ENCODE measurements at places on chromosomes 7 and 10.

DNA sequence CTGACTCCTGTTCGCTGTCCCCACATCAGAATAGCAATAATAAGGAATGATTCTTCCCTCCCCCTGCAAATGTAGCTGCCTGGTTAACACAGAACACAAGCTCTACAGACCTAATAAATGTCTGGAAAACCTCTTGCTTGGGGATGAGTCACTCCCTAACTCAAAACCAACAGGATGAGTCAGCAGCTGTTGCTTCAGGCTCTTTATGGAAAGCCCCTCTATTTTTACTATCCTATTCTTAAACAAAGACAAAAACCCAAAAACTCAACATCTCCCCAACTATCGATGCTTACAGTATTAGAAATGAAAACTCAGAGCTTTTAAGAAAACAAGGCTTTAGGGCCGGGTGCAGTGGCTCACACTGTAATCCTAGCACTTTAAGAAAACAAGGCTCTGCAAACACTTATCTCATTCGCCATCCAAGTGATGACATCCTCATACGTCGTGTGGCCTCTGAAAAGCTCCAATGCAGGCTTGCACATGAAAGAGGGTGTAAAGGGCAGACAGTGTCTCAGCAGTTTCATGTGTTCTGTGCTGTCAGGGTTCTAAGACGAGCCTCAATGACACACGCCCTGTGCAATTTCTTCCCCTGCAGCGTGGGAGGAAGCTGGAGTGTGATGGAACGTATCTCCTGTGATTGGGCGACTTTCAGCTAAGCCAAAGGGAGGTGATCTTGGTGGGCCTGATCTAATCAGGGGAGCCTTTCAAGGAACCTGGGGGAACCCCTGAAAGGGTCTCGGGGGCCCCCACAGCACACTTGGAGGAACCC, 70.1 kb downstream of the AMZ1 start:
- DNase-seq: peak; percentile 48

DNA sequence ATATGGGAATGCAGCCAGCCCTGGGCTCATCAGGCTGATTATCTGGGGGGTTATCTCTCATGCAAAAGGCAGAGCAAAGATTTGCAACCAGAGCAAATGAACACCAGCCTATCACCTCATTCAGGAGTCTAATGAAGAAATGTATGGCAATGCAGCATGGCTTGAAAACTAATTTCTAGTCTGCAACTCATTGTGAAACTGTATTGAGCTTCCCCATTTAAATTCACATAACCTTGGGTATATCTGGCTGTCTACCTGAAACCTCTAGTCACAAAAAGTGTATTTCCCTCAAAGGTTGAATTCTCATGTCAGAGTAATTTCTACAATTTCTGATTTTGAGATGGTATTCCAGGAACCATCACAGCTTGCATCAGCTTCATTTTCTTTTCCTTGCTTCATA, 240.0 kb downstream of the SDHAF3 start:
- no peak for DNase-seq

- DNase-seq: no peak
Measured at GRCh38 chr10:117259279-117259678, 18.4 kb downstream of the SLC18A2 start.

- no peak for DNase-seq
Measured at GRCh38 chr7:159237022-159237653, 92.5 kb upstream of the VIPR2 start.
